ENCODE measurements at places on chromosomes 4 and X. TPM values are rescaled to one million over a fixed set of nuclear protein-coding genes. Genes with fewer than 3 reads are reported as not detected.

GRCh38 chrX:105738162-105738561 is 84.2 kb upstream of the NRK start:
- DNase-seq = no peak

DNA sequence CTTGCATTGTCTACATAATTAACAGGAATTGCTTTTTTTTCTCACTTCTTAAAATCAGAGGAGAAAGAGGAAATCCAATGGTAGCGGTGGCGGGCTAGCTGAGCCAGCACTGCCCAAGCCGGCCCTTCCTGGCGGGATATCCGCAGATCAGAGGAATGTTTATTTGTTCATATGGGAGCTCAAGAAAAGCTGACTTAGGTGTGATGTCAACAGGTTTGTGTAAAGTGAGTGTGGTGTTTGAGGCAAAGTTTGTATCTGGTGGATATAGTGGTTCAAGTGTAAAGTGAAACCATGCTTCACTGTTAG is 466 bp upstream of the SLC39A8 start:
- no peak for DNase-seq

- DNase-seq = peak; percentile 87
Measured at GRCh38 chrX:38211891-38212635, 8.6 kb downstream of the SRPX start.

GRCh38 chrX:29422034-29422433 is 793.3 kb upstream of the MAGEB2 start:
- DNase-seq = no peak

- no peak for DNase-seq
Measured at GRCh38 chrX:70527610-70528345, 83.1 kb downstream of the DLG3 start.

The F8A3 gene
- polyA plus RNA-seq = not detected

Measured in endothelial cell of umbilical vein (primary cell).